ENCODE measurements at places on chromosomes 6 and 20. TPM values are rescaled to one million over a fixed set of nuclear protein-coding genes. Genes with fewer than 3 reads are reported as not detected.

The MEP1A gene
- total RNA-seq: not detected

The TGIF2 gene
- total RNA-seq: 3.6 TPM

The HRH3 gene
- not detected for total RNA-seq

The MUC22 gene
- total RNA-seq: not detected

The HLA-DRA gene
- not detected for total RNA-seq

The INSM1 gene
- not detected for total RNA-seq

The FOXQ1 gene
- 6.2 TPM for total RNA-seq

The PRICKLE4 gene
- total RNA-seq: 0.81 TPM

The APOBEC2 gene
- total RNA-seq: not detected

The SLC24A3 gene
- total RNA-seq: not detected

The IL17A gene
- total RNA-seq: not detected

The PCK1 gene
- total RNA-seq: 0.30 TPM

The OR2H1 gene
- total RNA-seq: not detected

The METTL24 gene
- not detected for total RNA-seq

The KCNG1 gene
- 14.7 TPM for total RNA-seq

The OLIG3 gene
- total RNA-seq: not detected

The SLC26A8 gene
- not detected for total RNA-seq

The TFAP2A gene
- 11.9 TPM for total RNA-seq

The LHFPL5 gene
- total RNA-seq: not detected

The PLA2G7 gene
- not detected for total RNA-seq

The B4GALT5 gene
- total RNA-seq: 59.5 TPM

The MYCT1 gene
- total RNA-seq: not detected

The NHSL1 gene
- 4.7 TPM for total RNA-seq

The SPEF1 gene
- 2.6 TPM for total RNA-seq

The SLC22A23 gene
- 10.7 TPM for total RNA-seq

The EFCAB8 gene
- total RNA-seq: not detected

The TXLNB gene
- not detected for total RNA-seq

The SLC2A10 gene
- total RNA-seq: not detected

The CLPSL2 gene
- 2.0 TPM for total RNA-seq

The SLC22A16 gene
- total RNA-seq: not detected

The GSTA2 gene
- total RNA-seq: not detected

The LRRN4 gene
- not detected for total RNA-seq

The OPN5 gene
- not detected for total RNA-seq

The BYSL gene
- 43.1 TPM for total RNA-seq

The ABHD12 gene
- total RNA-seq: 130 TPM

The BNIP5 gene
- not detected for total RNA-seq

The GRM1 gene
- 0.02 TPM for total RNA-seq

The COL11A2 gene
- total RNA-seq: 0.75 TPM

The TRAPPC3L gene
- total RNA-seq: not detected

The NRN1 gene
- 0.65 TPM for total RNA-seq

The TGM3 gene
- not detected for total RNA-seq

The ELOVL5 gene
- 59.6 TPM for total RNA-seq

The THBD gene
- total RNA-seq: 49.5 TPM

The FILIP1 gene
- 0.30 TPM for total RNA-seq

The TENT5A gene
- 0.82 TPM for total RNA-seq

The OXT gene
- total RNA-seq: not detected

The TCF21 gene
- total RNA-seq: not detected

The KCNK15 gene
- total RNA-seq: 0.32 TPM

The KCNQ2 gene
- total RNA-seq: 0.58 TPM

The ZNF292 gene
- total RNA-seq: 3.2 TPM

The RPS18 gene
- total RNA-seq: 2,622 TPM

The KIAA0408 gene
- 6.8 TPM for total RNA-seq

The JAG1 gene
- 41.2 TPM for total RNA-seq

The STXBP5 gene
- 14.7 TPM for total RNA-seq
